ENCODE measurements at places on chromosomes 2 and 18.

- DNase-seq: no peak
These were observed 88.7 kb downstream of the ADD2 start for GRCh38 chr2:70679259-70679658.

- DNase-seq: no peak
These were observed 29.7 kb upstream of the NOSTRIN start for GRCh38 chr2:168772704-168773103.

- DNase-seq: no peak
These were observed 455.9 kb upstream of the UBE2E3 start for GRCh38 chr2:180524499-180524898.

DNA sequence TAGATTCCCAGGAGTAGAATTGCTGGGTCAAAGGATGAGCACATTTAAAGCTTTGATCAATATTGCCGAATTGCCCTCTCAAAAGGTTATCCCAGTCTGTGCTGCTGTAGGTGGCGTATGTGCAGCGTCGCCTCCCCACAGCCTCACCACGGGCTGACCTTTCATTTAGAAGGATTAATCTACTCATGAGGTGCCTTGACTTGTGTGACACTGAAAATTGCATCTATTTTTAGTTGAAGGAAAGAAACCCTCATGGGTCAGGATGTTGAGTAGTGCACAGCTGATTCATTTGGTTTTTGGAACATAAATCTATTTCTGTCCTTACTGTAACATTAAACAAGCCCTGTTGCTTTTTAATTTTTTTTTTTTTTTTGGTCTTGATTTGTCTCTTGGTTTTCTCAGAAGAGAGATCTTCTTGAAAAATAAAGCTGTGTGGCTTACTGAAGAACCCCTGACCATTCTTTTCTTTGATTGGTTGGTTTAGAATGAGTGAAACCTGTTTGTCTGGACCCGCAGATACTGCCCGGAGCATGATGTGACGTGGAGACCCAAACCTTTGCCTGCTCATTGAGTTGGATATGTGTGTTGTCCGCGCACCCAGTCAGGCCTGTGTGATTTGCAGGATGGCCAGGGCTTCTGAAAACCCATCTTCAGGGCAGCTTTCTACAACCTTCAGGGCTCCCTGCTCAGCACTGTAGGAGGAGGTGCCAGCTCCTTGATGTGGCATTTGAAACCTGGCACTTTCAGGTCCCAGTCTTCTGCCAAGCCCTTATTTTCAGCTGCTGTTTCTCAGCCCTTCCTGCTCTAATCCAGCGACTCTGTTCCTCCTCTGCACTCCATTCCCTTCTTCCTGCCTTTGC lies 61.0 kb downstream of the LPIN1 start:
- DNase-seq: no peak

GRCh38 chr2:168685600-168686451 lies 116.6 kb upstream of the NOSTRIN start:
- DNase-seq: no peak

GRCh38 chr2:23707096-23707495 lies 219.8 kb downstream of the ATAD2B start:
- no peak for DNase-seq

- no peak for DNase-seq
These were observed 21.0 kb upstream of the GLS start for GRCh38 chr2:190859347-190860297.

GRCh38 chr2:21559351-21559750 lies 435.6 kb downstream of the TDRD15 start:
- DNase-seq: no peak

DNA sequence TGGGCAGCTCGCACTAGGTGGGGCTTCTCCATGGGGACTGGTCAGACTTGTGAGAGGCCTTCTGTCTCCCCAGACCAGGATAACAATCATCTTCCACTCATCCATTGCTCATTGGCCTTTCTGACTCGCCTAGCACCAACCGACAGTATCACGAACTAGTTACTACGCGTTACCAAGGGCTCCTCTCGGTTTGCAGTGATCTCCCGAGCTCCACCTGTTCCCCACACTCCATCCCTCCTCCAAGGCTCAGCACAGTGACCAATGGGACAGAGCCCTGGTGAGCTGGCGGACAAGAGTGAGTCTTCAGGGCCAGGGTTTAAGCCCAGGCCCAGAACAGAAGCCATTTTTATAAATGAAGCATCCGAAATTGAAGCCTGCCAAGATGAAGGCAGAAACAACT lies 42.8 kb upstream of the SMAD7 start:
- DNase-seq: no peak

DNA sequence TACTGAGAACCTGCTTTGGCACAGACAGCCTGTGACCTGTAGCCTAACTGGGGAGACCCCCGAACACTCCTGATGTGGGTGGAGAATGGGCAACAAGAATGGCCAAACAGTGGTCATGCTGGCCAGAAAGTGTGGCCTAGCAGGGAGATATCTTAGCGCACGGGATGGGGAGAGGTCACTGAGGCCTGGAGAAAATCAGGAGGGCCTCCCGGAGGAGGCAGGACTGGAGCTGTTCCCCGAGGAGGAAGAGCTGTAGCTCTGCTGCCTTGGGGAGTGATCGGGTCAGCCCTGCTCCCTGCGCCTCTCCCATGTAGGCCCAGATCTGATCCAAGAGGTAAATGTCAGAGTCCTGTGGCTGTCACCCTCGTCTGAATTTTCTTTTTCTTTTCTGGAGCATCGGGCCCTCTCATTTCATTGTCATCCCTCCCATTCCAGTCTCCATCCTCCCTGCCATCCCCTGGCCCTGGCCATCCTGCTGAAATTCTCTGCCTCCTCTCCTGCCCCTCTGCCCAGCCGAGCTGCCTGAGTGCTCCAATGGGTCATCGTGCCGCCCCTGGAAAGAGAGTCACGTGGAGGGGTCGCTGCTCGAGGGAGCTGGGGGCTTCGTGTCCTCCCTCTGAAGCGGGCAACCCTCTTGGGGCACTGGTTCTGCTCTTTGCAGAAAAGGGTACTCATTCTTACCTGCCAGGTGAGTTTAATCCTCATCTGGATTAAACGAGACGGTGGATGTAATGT lies 242.9 kb downstream of the HAUS1 start:
- no peak for DNase-seq

GRCh38 chr2:160407393-160408172 lies 86.0 kb downstream of the RBMS1 start:
- no peak for DNase-seq

- no peak for DNase-seq
These were observed 101.5 kb downstream of the SCG2 start for GRCh38 chr2:223500709-223501108.

DNA sequence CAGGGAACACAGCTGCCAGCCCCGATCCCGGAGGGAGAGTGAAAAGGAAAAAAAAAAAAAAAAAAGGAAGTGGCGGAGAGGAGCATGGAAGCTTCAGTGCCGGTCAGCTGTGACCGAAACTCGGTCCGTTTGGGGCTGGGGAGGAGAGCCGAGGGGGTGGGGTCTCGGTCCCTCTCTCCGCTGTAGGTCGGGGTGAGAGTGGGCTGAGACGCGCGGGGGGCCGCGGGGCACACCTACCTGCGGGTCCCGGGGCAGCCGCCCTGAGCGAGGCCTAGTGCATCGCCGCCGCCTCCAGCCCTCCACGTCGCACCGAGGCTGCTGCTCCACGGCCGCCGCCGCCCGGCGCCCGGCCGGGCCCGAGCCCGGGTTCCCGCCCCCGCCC lies 536 bp downstream of the VPS54 start:
- peak; percentile 46 for DNase-seq

- no peak for DNase-seq
These were observed 260.4 kb downstream of the SLC4A3 start for GRCh38 chr2:219887870-219888269.

GRCh38 chr2:229330952-229331351 lies 59.9 kb upstream of the PID1 start:
- no peak for DNase-seq

DNA sequence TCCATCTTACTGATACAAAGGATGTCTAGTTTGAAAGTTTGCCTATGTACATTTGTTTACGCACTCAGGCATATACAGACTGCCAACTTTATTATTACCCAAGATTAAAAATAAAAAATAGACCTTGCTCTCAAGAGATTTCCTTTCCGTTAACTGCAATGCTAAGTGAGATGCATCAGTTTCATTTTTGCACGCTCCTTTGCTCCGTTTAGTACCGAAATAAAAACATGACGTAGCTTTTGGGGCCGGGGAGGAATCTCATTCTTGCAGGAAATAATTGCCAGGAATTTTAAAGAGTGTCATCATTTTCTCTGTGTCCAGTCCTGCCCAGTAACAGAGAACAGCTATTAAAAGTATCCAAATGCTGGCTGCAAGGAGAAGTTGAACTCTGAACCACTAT lies 169.5 kb downstream of the SLC8A1 start:
- DNase-seq: no peak

DNA sequence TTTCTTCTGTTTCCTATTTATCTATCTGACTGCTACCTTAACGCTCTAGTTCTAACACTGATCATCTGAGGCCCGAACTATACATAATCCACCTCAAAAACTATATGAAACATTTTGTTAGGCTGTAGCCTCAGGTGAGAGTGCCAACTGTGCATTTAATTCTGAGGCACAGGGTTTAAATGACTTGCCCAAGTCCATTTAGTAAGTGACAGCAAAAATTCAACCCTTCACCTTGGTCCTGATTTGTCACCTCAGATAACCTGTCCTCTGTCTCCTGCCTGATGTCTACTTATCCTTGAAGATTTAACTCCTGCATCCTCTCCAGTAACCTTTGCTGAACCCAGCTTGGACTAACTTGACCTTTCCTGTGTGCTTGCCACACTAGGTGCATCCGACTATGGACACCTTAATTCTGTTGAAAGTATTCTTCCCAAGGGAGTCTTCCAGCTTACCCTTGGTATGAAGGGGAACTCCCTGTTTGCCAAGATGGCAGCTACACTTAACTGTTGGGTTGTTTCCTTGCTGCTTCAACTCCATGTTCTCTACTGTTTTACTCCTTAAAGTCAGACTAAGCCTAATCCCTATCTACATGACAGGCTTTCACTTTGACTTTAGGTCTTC lies 23.5 kb downstream of the CD302 start:
- no peak for DNase-seq

- DNase-seq: no peak
These were observed 43.2 kb downstream of the SP100 start for GRCh38 chr2:230459216-230459615.

DNA sequence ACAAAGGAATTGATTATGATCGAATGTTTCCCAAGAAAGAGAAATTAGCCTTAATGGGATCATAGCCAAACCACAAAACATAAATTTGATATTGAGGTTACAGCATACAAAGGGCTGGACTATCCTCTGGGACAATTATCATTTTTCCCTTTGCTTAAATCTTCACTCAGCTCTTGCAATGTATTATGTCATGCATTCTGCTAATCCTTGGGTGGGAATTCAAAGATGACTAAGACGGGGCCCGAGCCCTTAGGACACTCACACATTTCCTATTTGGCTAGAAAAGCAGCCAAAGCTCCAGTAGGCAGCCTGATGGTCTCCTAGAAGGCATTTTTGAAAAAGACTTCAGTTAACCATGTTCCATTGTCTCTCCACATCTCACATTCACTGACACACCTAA lies 17.2 kb upstream of the NMI start:
- DNase-seq: no peak

DNA sequence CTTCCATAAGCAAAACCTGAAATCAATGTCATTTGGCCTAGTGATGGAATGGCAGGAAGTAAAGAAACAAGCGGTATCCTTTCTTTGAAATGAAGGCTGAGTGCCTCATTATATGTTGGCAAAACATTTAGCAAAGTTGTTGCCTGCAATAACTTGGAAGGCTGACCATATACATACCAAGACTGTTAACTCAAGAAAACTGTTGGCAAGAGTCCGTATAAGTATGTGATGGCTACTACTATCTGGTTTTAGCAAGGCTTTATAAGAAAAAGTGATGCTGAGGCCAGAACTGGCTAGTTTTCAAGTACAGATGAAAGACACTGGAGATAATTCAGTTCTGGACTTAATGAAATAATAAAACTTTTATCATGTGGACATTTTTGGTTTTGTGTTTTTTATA lies 356.2 kb downstream of the ZNF521 start:
- DNase-seq: no peak

GRCh38 chr2:112548980-112549379 lies 6.7 kb downstream of the POLR1B start:
- no peak for DNase-seq

GRCh38 chr2:176038694-176039093 lies 36.6 kb upstream of the LNPK start:
- DNase-seq: no peak

DNA sequence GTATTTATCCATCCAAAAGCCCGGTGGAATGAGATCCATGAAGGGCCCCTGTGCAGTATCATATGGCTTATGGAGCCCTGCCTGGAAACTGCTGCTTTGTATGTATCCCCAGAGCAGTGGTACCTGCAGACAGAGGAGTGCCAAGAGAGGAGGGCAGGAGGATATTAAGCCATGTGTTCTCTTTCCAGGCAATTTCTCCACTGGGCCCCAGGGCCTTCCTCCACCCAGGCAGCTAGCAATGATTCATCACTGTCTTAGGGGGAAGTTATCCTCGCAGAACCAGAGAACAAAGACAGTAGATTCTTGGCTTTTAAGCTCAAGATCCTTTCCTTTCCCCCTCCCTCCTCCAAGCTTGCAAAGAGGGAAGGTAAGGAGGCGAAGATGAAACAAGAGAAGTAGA lies 98.1 kb downstream of the LRRC30 start:
- no peak for DNase-seq

- no peak for DNase-seq
These were observed 158.3 kb downstream of the CERS6 start for GRCh38 chr2:168614172-168615018.

GRCh38 chr18:28736223-28736622 lies 559.3 kb upstream of the CDH2 start:
- no peak for DNase-seq

- DNase-seq: no peak
These were observed 141.3 kb downstream of the ASB1 start for GRCh38 chr2:238567996-238568395.

DNA sequence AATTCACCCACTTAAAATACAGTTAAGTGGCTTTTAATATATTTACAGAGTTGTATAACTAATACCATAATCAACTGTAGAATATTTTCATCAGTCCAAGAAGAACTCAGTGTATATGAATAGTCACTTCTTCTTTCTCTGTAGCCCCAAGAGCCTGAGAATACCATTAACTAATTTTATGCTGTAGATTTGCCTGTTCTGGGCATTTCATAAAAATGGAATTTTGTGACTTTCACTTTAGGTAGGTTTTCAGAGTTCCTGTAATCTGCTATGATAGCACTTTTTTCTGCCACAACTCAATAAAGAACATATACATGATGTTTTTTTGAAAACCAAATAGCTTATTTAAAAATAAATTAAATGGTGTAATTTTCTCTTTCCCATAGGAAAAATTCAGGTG lies 57.6 kb downstream of the CCDC102B start:
- no peak for DNase-seq

DNA sequence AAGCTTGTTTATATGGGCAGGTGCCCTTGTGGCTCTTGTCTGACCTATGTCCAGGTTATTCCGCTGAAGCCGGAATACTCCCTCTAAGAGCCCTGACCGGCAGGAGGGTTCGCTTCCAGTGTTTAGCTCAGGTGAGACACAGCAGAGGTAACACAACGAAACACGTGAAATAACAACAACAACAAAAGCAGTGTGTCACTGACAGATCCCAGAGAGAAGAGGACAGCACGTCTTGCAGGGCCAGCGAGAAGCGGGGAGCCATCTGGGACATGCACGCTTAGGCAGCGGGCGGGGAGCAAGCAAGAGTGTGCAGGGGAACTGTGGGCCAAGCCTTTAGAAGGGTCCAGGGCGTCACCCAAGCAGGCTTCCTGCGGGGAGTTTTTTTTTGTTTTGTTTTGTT lies 17.1 kb upstream of the ZDBF2 start:
- no peak for DNase-seq
